NCI-H510A treated with DMSO at 0.1 percent for 48 hours (cell line): ENCODE measurements at places on chromosomes 3 and 15.

- peak; percentile 24 for DNase-seq
These were observed 10.9 kb downstream of the STRIT1 start for GRCh38 chr3:155282385-155283091.

DNA sequence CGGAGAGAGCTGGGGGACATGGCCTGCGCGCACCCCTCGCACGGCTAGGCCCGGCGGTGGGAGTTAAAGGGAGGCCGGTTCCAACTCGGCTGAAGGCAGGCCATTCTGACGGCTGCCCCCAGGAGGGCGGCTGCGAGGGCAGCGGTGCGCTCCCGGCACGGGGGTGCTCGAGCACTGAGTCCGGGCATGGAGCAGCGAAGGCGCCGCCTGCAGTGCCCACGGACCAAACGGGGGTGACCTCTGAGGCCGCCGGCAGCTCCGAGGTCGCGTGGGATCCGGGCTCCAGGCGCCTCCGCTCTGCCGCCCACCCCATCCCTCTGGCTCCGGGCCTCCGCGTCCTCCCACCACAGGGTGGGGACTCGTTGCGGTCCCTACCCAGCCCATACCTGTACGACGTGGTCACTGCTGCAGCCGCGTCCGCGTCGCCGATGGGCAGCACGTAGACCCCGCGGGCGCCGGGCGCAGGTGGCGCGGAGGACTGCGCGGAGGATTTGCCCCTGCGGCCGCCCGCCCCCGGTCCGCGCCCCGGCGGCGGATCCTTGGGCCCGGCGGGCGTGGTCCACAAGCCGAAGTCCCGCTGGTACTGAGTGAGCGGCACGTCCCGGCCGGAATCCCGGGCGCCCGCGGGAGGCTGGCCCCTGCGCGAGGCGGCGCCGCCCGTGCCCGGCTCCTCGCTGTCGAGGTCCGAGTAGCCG is 469 bp downstream of the MAP6D1 start:
- no peak for DNase-seq

GRCh38 chr3:127259882-127260281 is 28.0 kb downstream of the PRR20G start:
- DNase-seq: no peak

- no peak for DNase-seq
These were observed 2.7 kb upstream of the NR2E3 start for GRCh38 chr15:71807691-71808091.

DNA sequence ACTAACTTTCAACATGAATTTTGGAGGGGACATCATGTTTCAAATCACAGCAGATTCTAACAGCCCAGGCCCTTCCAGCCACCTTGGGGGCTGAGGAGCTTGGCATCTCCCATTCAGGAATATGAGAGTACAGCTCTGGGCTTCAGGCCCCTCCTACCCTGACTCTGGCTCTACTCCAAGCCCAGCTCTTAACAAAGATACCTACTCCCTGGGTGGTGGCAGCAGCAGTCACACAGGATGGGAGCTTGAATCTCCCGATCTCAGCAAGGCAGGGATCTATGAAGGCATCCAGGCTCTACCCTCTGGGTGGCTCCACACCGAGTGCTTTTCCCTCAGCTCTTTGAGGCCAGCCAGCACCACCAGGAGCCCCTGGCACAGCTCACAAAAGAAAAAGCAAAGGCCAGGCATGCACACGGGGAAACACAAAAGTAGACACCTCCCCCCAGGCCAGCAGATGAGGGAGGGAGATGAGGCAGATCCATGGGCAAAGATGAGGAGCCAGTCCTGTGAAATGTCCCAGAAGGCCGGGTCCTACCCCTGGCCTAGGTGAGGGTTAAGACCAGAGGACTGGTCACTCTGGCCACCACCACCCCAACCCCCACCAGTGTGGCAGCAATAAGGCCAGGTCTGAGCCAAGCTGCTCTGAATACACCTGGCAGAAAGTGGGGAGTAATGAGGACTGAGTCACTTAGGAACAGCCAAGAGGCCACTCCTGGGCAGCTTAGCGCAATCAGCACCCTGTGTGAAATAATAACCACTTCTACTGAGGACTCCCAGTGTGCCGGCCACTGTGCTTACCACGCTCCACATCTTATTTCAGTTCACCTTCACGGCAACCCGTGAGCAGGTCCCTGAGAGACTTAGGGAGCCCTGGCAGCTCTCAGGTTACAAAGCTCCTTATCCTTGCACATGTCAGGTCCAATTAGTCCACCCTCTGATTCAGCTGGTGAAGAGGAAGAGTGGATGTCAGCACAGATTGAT is 24.3 kb downstream of the PLA2G4F start:
- DNase-seq: peak; percentile 52

- DNase-seq: no peak
These were observed 8.5 kb downstream of the WDR53 start for GRCh38 chr3:196559826-196560225.

GRCh38 chr3:152480282-152480953 is 211.7 kb downstream of the MBNL1 start:
- DNase-seq: no peak

GRCh38 chr15:100810229-100810628 is 69.4 kb upstream of the ALDH1A3 start:
- DNase-seq: no peak

- DNase-seq: no peak
These were observed 808.8 kb upstream of the LMCD1 start for GRCh38 chr3:7692866-7693265.

DNA sequence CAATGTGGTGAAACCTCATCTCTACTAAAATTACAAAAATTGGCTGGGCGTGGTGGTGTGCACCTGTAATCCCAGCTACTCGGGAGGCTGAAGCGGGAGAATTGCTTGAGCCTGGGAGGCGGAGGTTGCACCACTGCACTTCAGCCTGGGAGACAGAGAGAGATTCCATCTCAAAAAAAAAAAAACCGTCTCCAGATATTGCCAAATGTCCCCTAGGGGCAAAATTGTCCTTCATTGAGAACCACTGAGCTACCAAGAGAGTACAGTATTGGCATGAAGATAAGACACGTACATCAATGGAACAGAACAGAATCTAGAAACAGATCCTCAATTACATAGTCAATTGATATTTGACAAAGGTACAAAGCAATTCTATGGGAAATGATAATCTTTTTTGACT is 98.0 kb downstream of the TFDP2 start:
- DNase-seq: no peak

GRCh38 chr15:29093696-29094343 is 175.8 kb downstream of the NSMCE3 start:
- DNase-seq: no peak

DNA sequence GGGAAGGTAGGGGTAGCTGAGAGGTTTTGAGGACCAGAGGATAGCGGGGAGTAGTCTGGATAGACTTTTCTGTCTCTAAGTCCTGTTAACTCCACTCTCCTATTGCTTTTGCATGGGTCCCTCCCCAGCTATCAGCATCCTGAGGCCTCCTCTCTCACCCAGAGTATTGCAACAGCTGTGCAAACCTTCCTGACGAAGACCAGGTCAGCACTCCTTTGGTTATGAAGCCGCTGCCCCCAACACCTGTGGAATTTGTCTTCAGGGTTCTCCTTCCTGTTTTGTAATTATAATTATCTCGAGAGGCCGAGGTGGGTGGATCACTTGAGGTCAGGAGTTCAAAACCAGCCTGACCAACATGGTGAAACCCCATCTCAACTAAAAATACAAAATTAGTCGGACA is 24.8 kb downstream of the TYRO3 start:
- DNase-seq: no peak

DNA sequence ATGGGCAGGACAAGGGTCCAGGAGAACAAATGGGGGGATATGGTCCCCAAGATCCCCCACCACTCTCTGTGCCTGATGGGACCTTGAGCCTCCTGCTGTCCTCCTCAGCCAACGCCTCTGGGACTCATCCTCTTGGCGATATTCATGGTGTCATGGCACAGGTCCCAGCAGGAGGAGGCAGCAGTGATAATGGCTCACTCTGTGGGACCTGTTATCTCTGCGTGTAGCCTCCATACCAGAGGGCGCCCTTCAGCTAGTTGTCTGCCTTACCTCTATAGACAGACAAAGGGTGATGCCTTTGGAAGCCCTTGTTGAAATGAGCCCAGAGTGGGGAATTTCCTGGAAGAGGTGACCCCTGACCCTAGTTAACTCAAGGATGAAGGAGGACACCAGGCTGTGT is 7.4 kb downstream of the ZBTB47 start:
- DNase-seq: peak; percentile 14

- DNase-seq: no peak
These were observed 114.0 kb downstream of the FNDC3B start for GRCh38 chr3:172153335-172153861.

DNA sequence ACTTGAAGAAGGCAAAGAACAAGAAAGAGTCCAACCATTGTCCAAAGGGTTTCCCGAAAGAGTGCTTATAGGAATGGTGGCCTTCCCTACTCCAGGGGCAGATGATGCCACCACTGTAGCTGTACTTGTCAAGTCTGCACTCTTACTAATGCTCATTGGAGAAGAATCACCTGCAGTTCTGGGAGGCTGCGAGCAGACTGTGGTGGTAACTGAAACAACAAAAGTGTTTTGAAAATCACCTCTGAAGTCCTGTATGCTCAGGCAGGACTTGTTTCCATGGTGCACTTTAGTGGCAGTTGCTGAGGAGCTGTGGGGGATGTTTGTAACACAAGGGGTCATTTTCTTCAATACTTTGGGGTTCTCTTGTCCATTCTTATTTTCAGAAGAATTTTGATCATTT is 36.0 kb downstream of the USF3 start:
- no peak for DNase-seq

- DNase-seq: no peak
These were observed 5.0 kb downstream of the CD86 start for GRCh38 chr3:122060040-122060698.

DNA sequence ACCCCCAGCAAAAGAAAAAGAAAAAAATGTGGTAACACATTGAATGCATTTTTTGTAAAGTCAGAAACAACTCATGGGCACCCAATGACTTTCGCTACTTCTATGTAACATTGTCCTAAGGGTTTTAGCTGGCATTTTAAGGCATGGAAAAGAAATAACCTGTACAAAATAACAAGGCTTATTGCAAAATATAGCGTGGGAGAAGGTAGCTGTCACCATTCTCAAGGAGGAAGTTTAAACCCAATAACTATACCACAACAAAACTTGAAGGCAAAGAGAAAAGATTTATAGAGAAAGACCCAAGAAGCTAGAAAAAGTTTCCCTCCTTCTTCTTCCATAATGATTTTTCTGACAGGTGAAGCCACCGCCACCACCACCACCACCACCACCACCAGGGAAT is 55.7 kb upstream of the ACP3 start:
- DNase-seq: no peak

DNA sequence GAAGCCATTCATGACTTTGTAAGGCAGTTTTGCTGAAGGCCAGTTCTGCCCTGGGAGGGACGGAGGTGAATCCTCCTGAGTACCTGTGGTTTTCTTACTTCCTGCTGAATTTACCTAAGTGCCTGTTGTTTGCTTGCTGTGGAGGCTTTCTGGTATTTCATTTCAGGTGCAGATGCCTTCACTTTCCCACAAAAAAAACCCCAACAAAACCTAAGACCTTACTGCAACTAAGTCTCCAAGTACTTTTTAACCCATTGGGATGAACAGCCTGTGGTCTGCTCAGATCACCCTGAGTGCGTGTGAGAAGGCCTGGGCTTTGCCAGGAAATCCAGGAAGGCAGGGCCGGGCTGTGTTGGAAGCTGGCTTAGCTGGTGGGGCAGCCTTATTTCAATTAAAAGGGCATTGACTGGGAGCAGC is 65.3 kb downstream of the IGF1R start:
- DNase-seq: no peak

- DNase-seq: no peak
These were observed 227.6 kb upstream of the BHLHE40 start for GRCh38 chr3:4751502-4752101.

DNA sequence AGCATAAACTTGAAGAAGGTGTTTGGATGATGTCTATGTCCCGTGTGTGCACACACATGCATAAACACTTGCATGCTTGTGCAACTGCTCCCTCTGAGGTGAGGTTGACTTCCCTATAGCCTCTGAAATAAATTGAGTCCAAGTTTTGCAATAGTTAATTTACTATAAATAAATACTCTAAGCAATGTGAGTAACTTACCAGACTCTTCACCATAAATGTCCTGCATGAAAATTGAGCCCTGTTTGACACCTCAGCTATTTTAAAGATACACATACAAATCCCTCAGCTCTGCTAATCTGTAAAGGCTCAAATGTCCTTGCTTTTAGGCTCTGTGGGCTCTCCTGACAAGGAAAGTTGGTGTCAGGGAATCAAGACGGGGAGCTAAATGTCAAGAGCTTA is 37.1 kb downstream of the GJD2 start:
- DNase-seq: no peak

- DNase-seq: no peak
These were observed 1.0 kb downstream of the LRRC28 start for GRCh38 chr15:99252326-99252725.

DNA sequence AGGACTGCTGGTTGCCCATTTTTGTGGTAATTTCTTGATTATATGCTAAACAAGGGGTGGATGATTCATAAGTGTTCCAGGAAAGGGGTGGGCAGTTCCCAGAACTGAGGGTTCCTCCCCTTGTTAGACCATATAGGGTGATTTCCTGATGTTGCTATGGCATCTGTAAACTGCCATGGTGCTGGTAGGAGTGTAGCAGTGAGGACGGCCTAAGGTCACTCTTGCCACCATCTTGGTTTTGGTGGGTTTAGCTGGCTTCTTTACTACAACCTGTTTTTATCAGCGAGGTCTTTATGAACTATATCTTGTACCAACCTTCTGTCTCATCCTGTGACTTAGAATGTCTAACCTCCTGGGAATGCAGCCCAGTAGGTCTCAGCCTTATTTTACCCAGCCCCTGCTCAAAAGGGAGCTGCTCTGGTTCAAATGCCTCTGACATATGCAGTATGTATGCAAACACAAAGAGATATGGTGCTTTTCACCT is 46.2 kb downstream of the C3orf38 start:
- DNase-seq: no peak

GRCh38 chr15:56469483-56469882 is 4.5 kb upstream of the MNS1 start:
- DNase-seq: no peak

DNA sequence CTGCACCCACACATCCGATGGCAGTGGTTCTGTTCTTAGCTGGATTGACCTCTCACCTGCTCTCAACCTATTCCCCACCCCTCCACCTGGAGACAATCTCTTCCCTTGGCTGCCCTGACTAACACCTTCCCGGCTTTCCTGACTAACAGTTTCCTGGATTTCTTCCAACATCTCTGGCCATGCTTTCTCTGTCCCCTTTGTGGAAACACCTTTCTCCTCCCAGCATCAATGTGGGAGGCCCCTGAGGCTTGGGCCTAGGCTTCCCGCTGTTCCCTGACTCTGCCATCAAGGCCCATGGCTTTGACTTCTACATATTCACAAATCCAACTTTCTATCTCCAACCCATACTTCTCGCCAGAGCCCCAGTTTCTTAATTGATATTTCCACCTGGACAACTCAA is 142.8 kb upstream of the ATP2B2 start:
- no peak for DNase-seq

GRCh38 chr3:3101660-3102458 is 8.3 kb downstream of the IL5RA start:
- no peak for DNase-seq

GRCh38 chr3:107555359-107555758 is 32.6 kb downstream of the BBX start:
- no peak for DNase-seq

GRCh38 chr3:18951333-18951732 is 197.0 kb upstream of the KCNH8 start:
- no peak for DNase-seq

- DNase-seq: no peak
These were observed 35.1 kb downstream of the PEAK1 start for GRCh38 chr15:77384589-77385359.

- no peak for DNase-seq
These were observed 344.0 kb upstream of the PROK2 start for GRCh38 chr3:72128921-72129320.
